NCI-H2081 (cell line): ENCODE measurements at places on chromosomes 2 and 18.

DNA sequence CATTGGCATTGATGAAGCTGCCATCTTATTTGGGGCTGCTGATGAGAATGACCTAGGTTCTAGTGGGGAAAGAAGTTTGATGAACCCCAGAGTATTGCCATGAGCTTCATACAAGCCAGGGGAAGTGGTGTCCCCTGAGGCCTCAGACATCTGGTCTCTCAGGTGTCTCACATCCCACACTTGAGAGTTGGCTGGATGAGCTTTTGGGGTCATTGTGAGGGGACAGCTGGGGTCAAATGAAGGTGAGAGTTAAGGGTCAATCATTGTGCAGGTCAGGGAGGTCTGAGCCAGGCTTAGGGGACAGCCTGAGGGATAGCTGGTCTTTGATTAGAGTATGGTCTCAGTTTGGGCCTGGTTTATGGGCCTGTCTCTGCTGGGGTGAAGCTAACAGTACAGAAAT, 336.5 kb downstream of the CYP26B1 start:
- DNase-seq, result no peak

GRCh38 chr2:205661281-205661680, 21.0 kb upstream of the NRP2 start:
- no peak for DNase-seq

- no peak for DNase-seq
Observed at GRCh38 chr2:104848526-104848925, 5.4 kb upstream of the POU3F3 start.

- DNase-seq, result no peak
Observed at GRCh38 chr2:128271911-128272600, 46.6 kb downstream of the HS6ST1 start.

GRCh38 chr2:69166812-69167468, 154.0 kb downstream of the ANTXR1 start:
- no peak for DNase-seq

DNA sequence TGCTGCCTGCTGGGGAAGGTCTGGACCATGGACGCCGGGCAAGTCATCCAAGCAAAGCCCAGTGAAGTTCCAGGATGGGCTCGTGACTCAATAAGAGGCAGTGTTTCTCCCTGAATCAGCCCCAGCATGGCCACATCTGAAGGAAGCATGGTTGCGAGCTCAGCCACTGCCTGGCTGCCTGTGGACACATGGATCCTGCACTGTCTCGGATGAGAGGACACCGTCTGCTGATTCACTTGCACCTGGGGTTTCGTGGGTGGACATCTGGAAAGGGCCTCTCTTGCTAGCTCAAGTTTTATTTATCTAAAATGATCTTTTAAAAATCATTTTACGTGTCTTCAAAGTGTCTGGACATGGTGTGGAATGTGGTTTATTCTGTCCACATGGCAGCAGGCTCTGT, 224.8 kb upstream of the FN1 start:
- no peak for DNase-seq

DNA sequence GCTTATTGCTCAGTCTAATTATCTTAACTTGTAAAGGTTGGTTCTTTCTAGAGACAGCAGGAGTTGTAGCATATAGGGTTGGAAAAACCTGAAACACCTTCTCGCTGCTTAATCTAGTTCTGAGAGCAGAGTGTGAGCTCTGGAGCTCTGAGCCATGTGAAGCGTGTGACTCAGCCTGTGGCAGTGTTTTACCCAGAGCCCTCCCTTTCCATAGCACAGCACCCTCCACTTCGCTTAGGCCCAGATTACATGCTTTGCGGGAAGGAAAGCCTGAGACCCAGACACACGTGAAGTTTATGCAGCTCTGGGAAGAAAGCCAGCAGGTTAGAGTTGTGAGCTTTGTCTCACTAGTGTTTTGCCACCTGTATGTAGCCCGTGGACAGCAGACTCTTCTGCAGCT, 74.5 kb downstream of the INPP4A start:
- DNase-seq, result no peak

- DNase-seq, result no peak
Observed at GRCh38 chr2:118864207-118864606, 16.8 kb upstream of the EN1 start.

DNA sequence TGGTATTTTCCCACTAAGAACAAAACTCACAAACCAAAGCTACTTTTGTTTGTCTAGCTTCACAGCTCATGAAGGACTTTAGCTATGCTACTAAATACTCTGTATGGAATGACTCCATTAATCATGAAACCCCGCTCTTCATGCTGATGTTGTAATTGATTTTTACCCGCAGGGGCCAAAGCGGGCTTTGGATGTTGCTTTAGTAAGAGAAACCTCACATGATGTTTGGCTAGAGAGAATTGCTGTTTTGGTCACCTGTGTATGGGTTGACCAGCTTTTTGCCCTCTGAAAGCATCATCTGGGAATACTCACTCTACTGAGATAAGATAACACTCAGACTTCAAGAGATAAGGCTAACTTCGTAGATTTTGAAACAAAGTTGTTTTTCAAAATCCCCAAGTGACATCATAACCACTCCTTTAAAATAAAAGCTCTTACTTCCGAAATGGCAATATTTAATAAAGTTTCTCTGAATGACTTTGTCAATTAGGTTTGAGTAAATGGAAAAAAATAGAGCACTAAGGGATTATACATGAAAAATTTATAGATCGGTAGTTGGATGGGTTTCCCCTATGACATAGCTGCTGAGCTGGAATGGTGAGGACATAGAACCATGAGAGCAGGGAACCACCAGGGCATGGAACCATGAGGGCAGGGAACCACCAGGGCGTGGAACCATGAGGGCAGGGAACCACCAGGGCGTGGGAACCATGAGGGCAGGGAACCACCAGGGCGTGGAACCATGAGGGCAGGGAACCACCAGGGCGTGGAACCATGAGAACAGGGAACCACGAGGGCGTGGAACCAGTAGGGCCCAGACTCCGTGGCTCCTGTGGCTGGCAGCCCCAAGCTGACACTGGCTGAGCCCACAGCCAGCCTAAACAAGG, 31.9 kb downstream of the ACKR3 start:
- DNase-seq, result no peak

- peak; percentile 69 for DNase-seq
Observed at GRCh38 chr2:187655001-187655400, 100.8 kb upstream of the TFPI start.

DNA sequence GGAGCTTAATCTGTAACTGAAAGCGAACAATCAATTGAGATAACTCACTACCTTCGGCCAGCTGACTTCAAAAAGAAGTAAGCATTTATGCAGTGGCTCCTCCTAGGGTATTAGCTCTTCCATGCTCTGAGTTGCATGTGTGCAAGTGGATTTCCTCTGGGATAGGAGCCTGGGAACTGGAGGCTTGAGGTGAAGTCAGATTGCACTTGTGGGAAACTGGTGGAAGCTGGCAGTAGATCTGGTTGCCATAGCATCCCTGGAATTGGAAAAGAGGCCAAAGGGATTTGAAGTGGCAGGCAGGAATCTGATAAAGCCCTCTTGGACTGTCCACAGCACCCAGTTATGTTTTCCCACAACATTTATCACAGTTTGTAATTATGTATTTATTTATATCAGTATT, 50.6 kb upstream of the FMNL2 start:
- DNase-seq, result no peak

GRCh38 chr2:157874348-157874747, 1.8 kb downstream of the ACVR1 start:
- no peak for DNase-seq

DNA sequence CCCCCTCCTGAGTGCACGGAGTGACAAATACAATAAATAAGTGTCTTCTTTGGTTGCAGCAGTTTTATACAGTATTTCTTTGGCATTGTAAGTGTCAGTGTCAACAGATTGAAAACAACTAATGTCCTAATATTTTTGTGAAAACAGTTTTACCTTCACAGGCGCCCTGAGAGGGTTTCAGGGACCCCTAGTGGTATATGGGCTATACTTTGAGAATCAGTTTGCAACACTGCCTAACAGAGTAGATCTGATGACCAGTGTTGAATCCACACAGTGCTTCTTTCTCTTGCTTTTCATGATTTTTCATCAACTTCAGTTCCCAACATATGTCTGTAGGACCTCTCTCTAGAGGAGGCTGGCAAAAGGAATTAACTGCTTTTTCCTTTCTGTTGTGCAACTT, 162.2 kb downstream of the PRPF40A start:
- DNase-seq, result no peak

- DNase-seq, result no peak
Observed at GRCh38 chr2:69577467-69578197, 65.9 kb downstream of the AAK1 start.

DNA sequence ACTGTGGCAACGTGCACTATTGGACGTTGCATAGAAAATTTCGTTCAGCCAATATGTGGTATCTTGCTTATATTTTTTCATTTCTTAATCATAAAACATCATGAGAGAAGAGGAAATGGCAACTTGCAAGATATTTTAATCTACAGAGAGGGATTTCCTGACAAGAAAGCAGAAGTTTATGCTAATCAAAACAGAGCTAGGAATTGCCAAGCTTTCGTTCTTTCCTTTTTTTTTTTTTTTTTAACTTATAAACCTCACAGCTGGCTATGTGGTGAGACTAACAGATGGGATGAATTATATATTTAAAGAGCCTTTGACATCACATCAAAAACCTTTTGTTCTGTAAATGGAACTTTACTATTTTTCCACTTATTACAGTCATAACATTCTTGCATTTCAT, 1136.9 kb upstream of the TMEFF2 start:
- no peak for DNase-seq

- no peak for DNase-seq
Observed at GRCh38 chr2:231614559-231615057, 21.9 kb downstream of the TEX44 start.

DNA sequence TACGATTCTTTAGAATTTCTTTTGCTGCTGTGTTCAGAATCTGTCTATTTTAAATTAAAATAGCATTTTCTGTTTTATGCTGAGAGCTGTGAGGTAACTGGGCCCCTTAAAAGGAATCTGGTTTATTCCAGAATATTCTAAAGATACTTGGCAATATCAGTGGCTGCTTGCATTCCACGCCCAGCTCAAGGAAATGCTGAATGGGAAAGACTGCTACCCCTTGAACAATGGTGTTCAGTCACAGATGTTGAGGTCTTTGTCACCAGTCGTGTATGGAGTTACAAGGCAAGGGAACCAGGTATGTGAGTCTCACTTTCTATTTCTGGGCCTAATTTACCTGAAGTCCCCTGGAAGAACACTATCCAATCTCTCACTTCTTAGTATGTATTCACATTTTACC, 377.9 kb upstream of the CDH7 start:
- DNase-seq, result no peak

DNA sequence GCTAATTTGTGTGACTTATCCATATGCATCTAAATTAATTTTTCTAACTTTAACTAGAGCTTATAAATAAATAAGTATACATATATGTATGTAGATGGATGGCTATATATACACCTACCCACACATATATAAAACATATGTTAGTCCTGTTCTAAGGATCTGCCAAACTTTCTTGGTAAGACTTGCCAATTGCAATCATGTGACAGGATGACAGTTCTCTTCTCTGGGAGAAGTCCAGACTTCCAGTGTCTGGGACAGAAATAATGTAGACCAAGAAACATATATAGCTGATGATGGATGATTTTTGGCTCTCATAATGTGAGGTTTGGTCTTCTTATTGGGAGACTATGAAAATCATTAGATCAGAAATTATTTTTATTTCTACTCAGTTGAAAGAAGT, 30.6 kb upstream of the NR4A2 start:
- DNase-seq, result no peak

GRCh38 chr2:66432801-66433694, 1.9 kb upstream of the MEIS1 start:
- DNase-seq, result peak; percentile 93

DNA sequence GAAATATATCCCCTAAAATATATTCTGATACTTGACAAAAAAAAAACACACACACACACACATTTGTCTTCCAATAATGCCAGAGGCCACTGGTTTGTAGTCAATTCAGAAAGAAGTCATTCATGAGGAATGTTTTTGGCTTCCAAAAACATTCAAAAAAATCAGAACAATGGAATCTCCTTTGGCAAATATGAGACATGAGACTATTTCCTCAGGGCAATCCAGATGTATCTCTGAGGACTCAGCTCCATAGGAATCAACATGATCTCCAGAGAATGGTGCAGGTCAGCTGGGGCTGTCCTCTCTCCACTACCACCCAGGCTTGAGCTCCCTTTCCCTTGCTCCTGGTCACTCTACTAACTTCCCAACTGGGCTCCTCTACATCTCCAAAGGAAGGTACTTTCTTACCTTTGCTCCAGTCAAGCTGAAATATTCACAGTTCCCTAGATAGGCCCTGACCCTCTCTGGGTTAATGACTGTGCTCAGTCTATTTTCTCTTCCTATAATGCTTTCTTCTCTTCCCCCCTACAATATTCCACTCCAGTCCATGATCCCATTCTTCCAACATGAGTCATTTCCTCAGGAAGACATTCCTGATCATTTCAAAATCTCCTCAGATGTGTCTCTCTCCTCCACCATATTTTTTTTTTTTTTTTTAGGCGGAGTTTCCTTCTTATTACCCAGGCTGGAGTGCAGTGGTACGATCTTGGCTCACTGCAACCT, 145.3 kb downstream of the C1D start:
- no peak for DNase-seq

GRCh38 chr2:65622499-65622898, 190.1 kb upstream of the SPRED2 start:
- DNase-seq, result no peak

- DNase-seq, result no peak
Observed at GRCh38 chr18:7871560-7872456, 304.7 kb downstream of the PTPRM start.

- no peak for DNase-seq
Observed at GRCh38 chr2:161088658-161089350, 71.4 kb upstream of the TANK start.

DNA sequence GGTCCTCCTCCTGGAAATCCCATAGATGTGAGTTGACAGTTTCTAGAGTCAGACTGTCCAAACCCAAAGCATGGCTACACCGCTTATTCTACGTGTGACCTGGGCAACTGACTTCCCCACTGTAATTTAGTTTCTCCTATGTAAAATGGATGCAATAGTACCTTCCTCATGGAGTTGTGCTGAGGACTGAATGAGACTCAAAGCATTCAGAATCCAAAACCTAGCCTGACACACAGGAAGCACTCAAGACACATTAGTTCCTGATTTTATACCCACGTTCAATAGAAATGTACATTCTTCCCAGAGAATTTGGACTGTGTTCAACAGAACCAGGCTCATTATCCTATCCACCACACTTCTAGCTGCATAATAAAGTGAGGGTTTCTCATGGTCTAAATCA, 88.8 kb downstream of the STK39 start:
- DNase-seq, result no peak

- DNase-seq, result peak; percentile 19
Observed at GRCh38 chr18:5600378-5601071, 56.7 kb upstream of the EPB41L3 start.
